Activated CD4-positive, alpha-beta T cell treated with anti-CD3 and anti-CD28 coated beads for 24 hours (primary cell): ENCODE measurements at places on chromosomes 16 and 17.

DNA sequence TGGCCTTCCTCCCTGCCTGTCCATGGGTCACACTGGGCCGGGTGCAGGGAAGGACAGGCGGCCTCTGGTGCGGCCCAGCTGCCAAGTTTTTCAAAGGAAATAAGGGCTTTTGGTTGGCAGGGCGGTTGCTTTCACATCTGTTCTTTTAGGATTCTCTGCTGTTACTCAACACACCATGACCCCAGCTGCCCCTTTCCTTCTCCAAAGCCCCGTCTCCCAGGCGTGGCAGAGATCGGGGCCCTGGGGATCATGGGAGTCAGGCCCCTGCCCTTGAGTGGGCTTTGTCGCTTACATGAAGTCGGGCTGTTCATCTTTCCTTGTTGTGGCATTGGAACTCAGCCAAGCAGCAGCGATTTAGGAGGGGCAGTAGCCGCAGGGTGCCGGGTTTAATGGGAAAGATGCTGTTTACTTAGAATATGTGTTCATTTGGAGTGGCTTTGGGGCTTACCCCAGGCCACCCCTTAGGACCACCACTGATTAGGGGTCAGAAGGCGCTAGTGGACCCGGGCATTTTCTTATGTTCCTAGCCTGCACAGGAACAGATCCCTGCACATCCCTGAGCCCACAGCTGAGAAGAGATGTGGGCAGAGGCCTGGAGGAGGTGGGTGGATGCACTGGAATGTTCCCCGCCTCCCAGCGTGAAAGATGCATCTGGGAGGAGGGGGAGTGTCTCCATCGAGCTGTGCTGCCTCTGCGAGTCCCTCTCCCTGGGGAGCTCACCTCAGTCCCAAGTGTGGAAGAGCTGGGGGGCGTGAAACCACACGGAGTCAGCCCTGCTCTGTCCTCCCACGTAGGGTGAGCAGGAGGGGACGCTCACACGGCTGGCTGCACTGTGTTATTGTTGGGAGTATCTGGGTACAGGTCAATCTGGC is 6.8 kb upstream of the ADCY7 start:
- no peak for DNase-seq

GRCh38 chr17:74654742-74655141 is 31.2 kb upstream of the CD300E start:
- no peak for DNase-seq

DNA sequence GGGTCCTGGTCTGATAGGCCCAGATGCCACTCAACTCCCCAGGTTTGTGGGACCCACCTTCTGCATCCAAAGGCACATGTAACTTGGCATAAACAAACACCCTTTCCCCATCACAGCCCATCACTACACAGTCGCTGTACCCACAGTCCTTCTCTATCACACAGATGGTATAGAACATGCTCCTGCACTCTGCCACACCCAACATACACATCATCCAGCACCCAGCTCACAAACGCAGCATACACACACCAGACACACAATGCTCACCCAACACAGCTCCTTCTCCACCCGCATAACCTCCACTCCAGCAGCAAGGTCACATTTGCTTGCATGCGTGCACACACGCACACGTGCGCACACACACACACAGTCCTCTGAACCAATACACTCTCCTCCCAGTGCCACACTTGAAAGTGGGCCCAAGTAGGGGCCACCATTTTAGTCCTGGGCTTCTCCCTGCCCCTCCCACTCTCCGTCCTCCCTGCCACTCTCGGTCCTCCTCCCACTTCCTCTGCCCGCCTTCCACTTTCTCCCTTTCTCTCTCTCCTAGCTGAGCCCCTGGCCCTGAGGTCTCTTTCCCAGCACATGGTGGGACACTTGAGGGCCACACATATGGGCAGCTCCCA is 8.5 kb upstream of the TMEM92 start:
- no peak for DNase-seq

GRCh38 chr17:41615454-41615853 is 2.9 kb upstream of the KRT16 start:
- DNase-seq: no peak

- no peak for DNase-seq
Measured at GRCh38 chr16:75287708-75288107, 36.3 kb upstream of the BCAR1 start.
